ENCODE measurements at places on chromosomes 16 and 17.

GRCh38 chr17:50675627-50676026 is 32.1 kb downstream of the ANKRD40 start:
- no peak for DNase-seq

GRCh38 chr16:28009586-28010373 is 53.7 kb downstream of the GSG1L start:
- no peak for DNase-seq

- no peak for DNase-seq
Measured at GRCh38 chr16:10752843-10753523, 9.3 kb downstream of the NUBP1 start.

GRCh38 chr17:19385521-19385983 is 1.4 kb downstream of the MFAP4 start:
- DNase-seq: no peak

DNA sequence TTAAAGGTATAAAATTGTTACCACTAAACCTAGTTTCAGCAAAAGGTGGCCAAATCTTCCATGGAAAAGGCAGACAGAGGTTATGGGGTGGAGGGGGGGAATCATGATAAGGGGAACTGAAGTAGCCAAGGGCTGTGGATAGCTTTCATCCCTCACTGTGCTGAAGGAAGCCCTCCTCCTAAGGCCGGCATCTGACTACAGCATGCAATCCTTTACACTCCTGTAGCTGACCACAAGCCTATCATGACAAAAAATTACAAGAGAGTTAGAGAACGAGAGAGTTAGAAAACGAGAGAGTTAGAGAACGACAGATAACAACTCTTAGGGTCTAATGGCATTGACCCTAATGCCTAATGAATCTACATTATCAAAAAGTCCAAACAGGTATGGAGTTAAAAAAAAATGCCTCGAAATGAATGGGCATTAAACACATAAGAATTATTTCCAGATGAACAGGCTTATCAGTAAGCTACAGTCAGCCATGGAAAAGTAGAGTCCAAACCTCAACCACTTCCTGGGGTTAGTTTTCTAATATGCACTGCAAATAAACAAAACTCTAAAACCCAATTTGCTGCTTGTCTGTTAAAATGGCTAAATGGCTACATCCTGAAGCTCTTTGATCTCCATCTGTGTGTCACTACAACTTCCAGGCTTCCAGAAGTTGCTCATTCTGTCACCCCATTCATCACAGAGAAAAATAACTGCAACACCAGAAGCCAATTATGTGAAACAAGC is 29.7 kb downstream of the DUSP14 start:
- DNase-seq: no peak

GRCh38 chr17:68422821-68423220 is 34.5 kb downstream of the WIPI1 start:
- DNase-seq: no peak
